SW 1271 (cell line): ENCODE measurements at places on chromosomes 5 and 9.

DNA sequence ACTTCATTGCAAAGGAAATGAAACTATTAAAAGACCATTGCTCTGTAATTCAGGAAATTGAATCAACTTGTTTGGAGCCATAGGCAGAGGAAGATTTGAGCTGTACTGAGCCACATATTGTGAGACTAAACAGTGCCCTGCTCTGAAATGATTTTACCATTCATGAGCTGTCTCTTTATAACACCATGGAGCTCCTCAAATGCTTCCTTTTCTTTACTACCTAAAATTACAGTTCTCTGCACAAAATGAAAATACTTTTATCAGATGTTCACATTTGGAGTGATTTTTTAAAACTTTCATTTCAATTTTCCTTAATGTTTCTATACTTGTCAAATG is 97.9 kb downstream of the NLN start:
- no peak for DNase-seq

DNA sequence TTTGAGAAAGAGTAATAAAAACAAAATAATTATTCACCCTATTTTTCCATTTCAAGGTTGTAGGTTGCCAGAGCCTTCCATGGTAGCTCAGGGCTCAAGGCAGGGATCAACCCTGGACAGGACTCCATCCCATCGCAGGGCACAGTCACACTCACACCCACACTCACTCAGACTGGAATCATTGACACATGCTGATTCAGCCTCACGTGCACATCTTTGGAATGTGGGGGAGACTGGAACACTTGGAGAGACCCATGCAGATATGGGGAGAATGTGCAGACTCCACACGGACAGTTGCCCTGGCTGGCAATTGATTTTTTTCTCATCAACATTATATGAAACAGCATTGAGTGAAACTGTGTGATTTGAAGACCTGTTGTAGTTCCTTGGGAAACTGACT is 234.1 kb downstream of the ADGRV1 start:
- no peak for DNase-seq

DNA sequence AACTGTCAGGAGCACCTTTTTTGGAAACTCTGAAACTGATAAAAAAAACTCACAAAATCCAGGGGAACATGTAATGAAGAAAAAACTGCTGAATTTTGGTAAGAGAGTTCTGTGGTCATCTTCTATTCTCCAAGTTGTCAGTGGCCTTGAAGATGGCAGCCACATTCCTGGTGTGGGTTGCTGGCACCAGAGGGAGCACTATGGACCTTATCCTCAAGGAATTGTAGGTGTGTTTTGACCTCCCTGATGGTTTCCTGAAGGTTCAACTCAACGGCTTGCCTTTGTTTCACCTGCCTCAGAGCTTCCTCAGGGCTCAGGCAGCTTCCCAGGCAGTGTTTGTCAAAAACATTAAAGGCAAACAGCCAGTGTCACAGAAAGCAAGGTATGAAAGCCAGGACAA is 2.2 kb upstream of the SLC38A9 start:
- DNase-seq = no peak

DNA sequence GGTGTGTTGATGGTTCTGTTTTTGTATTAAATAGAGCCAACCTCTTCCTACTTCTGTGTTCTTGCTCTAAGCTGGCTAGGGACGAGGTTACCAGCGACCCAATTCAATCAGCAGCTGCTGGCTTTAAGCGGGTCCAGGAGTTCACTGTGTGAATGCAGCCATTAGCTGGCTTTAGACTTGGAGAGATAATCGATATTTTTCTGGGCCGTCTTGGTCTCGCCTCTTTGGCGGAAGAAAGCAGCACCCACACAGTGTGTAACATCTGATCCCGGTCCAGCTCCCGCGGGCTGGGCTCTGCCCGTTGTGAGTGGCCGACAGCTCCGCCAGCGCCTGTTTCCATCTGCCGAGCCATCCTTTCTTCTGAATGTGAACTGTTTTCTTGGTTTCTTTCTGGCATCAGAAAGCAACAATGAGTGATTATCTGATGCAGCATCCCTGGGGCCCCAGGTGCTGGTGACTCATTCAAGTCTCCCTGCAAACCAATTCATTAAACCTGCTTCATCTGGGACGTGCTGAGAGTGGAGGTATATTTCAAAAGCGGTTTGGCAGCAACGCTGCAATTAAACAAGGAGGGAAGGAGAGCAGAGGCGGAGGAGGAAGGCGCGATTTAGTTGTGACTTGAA is 90.8 kb upstream of the IRX4 start:
- DNase-seq = no peak

GRCh38 chr5:159515909-159516415 is 185.7 kb upstream of the IL12B start:
- peak; percentile 56 for DNase-seq

DNA sequence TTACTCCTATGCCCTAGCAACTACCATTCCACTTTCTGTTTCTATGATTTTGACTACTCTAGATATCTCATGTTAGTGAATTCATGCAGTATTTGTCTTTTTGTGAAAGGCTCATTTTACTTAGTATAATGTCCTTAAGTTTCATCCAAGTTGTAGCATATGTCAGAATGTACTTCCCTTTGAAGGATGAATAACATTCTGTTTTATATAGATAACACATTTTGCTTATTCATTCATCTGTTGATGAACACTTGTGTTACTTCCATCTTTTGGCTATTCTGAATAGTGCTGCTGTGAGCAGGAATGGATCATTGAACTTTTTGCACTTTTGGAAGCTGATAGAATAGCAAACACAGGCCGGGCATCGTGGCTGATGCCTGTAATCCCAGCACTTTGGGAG is 140.2 kb upstream of the MYO10 start:
- DNase-seq = no peak

GRCh38 chr9:93829271-93830011 is 125.7 kb downstream of the BARX1 start:
- DNase-seq = no peak

- DNase-seq = no peak
Measured at GRCh38 chr9:113898151-113898550, 22.0 kb downstream of the ZNF618 start.

- no peak for DNase-seq
Measured at GRCh38 chr9:107281922-107282667, 984 bp upstream of the RAD23B start.

DNA sequence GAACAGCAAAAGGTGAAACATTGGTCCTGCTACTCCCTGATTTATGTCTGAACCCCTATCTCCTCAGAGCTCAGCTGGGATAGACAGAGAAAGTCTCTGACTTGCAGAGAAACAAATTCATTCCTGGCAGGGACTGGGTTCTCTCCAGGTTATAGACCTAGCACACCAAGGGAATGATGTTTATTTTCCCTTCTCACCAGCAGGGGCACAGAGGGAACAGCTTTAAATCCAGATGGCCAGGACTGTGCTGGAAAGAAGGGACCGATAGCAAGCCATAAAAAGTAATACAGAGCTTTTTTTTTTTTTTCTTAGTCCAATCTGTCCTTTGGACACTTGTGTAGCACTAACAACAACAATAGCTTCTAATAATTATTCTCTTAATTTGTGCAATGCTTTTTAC is 141.1 kb upstream of the C9orf72 start:
- DNase-seq = no peak

DNA sequence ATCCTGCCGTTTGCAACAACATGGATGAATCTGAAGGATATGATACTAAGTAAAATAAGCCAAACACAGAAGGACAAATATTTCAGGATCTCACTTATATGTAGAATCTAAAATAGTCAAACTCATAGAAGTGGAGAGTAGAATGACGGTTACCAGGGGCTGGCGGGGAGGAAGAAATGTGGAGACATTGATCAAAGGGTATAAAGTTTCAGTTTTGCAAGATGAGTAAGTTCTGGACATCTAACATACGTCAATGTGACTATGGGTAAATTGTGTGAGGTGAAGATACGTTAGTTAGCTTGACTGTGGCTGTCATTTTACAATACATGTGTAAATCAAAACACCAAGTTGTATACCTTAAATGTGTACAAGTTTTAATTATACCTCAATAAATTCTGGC is 200.3 kb downstream of the SNX18 start:
- no peak for DNase-seq

GRCh38 chr5:145917288-145917687 is 19.1 kb upstream of the SH3RF2 start:
- DNase-seq = no peak

DNA sequence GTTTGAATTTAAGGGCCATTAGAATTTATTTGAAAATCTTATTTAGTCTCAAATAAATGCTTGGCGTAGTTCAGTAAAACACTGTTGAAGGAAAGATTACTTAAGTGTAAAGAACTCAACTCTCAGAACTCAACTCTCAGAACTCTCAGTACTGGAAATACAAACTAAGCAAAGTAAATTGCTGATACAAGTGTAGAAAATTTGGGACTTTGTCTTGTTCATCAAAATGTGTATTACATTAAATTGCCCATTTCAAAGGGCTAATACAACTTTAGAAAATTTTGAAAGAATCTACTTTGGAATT is 99.4 kb downstream of the CSNK1G3 start:
- DNase-seq = no peak

- no peak for DNase-seq
Measured at GRCh38 chr5:133113331-133114061, 61.7 kb downstream of the HSPA4 start.

DNA sequence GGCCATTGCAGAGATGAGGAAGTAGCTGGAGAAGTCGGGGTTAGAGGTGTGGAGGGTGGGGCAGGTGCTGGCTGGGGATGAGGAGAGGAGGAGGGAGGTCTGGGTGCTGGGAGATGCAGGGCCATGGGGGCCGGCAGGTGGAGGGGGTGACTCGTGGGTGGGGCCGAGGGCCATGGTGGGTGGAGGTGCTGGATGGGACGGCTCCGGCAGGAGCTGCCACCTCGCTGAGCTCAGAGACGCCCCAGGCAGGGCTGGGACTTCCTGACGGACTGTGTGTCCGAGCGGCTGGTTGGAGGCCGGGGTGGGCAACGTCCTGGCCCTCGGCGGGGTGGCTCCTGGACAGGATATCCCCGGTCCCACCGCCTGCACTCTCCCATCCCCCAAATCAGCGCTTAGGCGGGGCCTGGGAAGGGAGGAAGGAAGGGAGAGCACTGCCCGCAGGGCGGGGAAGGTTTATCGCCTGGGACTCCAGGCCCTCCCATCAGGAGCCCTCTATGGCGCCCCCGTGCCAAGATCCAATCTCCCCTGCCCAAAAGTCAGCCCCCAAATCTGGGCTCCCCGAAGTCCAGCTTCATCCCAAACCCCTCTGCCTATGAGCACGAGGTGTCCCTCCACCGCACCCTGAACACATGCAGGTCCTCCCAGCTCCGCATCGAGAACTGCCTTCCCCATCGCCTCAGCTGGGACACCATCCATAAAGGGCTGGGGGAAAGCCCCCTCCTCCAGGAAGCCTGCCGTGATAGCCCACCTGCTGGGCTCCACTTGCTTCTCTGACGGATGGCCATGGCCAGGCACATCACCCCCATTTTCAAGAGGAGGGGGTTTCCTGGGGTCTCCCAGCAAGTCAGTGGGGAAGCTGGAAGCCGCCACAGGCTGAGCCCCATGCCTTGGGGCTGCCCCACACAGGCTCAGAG is 58.3 kb upstream of the NOTCH1 start:
- DNase-seq = no peak

DNA sequence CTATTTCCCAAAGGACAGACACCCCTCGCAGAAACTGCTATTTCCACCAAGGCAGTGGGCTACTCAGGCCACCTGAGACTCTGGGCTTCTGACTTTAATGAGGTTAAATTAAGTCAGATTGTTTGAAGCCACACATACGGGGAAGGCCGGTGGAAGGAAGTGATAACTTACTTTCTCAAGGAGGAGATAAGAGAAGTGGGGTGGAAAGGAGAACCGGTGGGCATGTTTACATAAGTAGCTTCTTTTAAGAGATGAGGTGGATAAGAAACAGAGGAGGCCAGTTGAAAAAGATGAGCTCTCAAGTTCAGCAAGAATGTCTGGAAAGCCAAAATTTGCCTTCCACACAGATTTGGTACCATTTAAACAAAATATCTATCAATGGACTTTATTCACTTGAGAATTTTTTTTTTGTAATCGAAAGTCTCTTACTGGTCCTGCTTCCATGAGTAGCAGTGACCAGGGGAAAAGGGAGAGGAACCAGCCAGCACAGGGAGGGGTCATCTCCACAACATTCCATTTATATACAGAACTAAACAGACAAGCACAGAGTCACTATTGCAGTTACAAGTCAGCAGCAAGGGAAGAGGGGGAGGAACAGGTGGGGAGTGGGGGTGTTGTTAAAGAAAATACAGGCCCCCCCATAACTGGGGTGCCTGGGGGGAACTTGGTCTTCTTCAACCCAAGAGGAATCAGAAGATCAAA is 20.0 kb downstream of the CCDC125 start:
- no peak for DNase-seq

- no peak for DNase-seq
Measured at GRCh38 chr5:51974834-51975233, 591.6 kb downstream of the ISL1 start.

DNA sequence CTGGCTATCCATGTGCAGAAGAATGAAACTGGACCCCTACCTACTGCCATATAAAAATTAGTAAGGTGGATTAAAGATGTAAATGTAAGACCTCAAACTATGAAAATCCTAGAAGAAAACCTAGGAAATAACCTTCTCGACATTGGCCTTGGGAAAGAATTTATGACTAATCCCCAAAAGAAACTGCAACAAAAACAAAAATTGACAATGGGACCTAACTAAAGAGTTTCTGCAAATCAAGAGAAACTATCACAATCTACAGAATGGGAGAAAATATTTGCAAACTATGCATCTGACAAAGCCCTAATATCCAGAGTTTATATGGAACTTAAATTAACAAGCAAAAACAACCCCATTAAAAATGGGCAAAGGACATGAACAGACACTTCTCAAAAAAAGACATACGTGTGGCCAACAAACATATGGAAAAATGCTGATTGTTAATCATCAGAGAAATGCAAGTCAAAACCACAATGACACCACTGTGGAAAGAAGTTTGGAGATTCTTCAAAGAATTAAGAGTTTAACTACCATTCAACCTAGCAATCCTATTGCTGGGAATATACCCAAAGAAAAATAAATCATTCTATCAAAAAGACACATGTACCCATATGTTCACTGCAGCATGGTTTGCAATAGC is 98.5 kb downstream of the NR3C1 start:
- no peak for DNase-seq

DNA sequence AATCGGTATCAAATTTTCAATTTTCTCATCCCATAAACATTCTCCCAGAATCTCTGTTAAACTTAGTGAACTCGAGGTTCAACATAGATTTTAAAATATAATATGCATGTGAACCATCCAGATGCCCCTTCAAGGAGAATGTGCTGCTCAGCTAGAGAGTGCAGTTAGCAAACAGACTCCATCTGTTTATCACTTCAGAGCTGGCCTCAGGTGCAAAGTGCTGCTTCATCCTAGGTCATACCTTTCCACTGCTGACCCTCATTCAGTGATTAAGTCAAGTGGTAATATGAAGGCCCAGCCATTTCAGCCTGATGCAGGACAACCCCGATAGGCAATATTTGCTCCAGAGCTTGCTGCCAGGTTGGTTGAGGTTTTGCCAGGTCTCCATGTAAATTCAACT is 339.0 kb upstream of the POU5F2 start:
- DNase-seq = no peak

GRCh38 chr5:16618138-16618897 is 1.5 kb upstream of the RETREG1 start:
- no peak for DNase-seq

DNA sequence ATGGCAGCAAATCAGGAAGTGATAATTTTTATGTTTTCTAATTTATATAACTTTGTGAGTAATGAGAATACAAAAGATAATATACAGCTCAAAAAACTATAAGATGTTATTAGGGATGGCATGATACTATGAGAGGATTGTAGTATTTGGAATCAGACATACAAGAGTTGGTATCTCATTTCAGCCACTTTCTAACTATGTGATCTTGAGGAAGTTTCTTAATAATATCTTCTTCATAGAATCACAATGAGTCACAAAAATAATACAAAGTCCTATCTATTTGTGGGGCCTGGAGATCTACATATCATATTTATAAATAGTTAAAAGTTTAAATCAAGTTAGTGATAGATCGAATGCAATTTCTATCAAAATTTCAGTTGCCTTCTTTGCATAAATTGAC is 23.7 kb upstream of the TMED7 start:
- no peak for DNase-seq
